ENCODE measurements at places on chromosomes 4 and X.

GRCh38 chr4:47271291-47271690 lies 192.2 kb downstream of the COMMD8 start:
- DNase-seq: no peak

DNA sequence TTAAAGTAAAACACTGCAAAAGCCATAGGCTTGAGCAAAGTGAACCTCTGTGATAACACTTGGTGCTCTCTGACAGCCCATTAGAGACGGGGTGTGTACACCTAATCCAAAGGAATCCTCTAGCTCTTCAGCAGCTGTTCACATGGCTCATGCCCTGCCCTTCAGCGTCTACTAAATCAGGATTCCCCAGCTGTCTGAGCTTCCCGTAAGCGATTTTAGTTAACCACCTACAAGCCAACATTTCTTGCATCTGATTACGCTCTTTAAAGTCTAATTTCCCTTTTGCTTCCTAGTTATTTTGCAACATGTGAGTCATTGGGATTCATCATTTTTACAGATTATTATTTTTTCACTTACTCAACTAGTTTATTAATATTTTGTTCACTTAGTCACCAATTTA lies 6.5 kb downstream of the DMD start:
- no peak for DNase-seq

GRCh38 chrX:44432641-44433040 lies 89.2 kb upstream of the EFHC2 start:
- DNase-seq: no peak

GRCh38 chr4:120921456-120922380 lies 808 bp downstream of the PRDM5 start:
- DNase-seq: no peak

DNA sequence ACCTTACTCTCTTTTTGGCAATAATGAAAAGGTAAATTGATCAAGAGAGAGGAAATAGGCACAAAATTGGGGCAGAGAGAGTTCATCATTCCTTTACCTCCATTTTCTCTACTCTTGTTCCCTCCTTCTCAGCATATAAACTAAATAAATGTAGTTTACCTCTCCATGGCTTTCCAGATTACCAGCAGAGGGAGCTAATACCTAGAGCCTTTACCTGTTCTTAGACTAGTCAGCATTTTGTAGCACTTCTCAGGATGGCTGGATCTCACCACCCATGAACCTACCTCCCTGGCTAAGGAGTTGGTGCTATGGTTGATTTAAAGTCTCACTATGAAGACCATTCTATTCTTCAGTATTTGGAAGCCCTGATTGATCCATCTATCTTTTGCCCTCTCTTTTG lies 15.7 kb downstream of the OFD1 start:
- no peak for DNase-seq

- no peak for DNase-seq
Observed at GRCh38 chr4:122604146-122604545, 16.7 kb downstream of the IL21 start.

- no peak for DNase-seq
Observed at GRCh38 chr4:174467107-174467506, 55.2 kb downstream of the HPGD start.

DNA sequence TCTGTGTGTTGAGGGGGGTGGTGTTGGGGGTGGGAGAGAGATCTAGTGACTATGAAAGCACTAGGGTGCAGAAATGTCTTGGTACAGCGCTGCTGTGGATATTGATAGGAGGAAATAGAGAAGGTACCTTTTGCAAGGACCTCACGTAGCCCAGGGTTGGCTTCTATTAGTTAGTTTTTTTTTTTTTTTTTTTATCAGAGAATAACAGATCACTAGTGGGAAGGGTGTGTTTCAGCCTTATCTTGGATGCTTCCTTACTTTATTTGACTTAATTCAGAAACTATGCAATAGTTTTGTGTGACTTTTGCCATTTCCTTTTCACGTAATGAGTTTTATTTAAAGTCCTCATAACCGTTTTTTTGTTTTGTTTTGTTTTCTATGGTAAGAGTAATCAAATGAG lies 16.4 kb upstream of the PGRMC2 start:
- no peak for DNase-seq

DNA sequence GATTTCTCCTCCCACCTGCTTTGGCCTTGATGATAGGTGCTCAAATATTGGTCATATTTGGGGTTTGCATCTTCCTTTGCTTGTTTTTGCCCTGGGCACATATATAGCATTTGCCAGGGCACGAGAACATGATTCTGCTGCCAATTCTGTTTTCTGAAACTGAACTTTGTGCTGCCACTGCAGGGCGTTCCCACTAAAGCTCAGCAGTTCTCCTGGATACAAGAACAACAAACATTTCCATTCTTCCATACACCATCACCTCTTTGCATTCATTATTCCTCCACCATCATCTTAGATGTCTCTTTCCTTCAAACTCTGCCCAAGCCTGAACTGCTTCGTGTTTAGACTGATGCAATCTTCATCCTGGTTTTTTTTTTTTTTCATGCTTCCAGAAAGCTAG lies 36.3 kb upstream of the GATB start:
- no peak for DNase-seq

DNA sequence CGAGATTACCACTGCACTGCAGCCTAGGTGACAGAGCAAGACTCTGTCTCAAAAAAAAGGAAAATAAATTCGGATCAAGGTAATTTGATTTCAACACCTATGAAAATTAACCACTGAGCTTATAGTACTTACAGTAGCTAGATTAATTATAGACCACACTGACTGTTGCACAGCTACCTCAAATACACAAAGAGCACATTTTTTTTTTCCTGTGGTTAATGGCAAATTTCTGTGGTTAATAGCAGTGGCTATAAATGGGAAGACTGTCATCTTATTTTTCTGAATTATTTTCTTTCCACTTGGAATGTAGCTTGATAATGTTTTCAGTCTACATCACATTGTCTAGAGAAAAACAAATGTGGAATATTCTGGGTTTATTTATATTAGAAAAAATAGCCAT lies 1661.6 kb upstream of the PCDH7 start:
- no peak for DNase-seq

DNA sequence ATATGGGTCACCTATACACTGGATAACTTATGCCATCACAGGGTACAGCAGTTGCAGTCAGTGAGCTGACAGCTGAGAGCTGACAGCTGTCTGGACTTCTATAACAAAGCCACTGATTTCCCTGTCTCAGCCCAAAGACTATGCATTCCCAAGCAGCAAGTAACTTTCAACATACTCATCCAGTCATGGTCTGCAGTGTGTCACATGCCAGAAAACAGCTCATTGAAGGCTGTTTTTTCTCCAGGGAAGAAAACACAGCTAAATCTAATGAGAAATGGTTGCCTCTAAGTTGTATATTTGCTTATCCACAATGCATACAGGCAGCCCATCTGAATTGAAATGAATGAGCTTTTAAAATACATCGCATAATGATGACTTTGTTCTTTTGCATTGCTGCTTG lies 6.3 kb downstream of the KIAA1210 start:
- DNase-seq: no peak

GRCh38 chr4:55355555-55355954 lies 9.5 kb downstream of the SRD5A3 start:
- DNase-seq: no peak

GRCh38 chrX:8647176-8647575 lies 84.8 kb downstream of the ANOS1 start:
- DNase-seq: no peak

- no peak for DNase-seq
Observed at GRCh38 chr4:185722029-185722316, 90.0 kb downstream of the SORBS2 start.

DNA sequence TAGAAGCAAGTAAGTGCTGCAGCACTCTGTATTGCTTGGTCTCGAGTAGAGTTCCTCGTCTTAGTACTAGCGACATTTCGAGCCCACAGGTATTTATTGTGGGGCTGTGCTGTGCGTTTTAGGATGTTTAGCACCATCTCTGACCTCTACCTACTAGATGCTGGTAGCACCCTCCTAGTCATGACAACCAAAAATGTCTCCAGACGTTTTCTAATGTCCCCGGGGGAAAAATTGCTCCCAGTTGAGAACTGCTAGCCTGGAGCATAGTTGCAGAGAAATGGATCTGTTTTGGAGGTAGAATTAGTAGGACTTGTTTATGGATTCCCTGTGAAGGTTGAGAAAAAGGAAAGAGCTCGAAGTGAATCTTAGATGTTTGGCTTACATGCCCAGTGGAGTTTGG lies 287.2 kb downstream of the TENM3 start:
- no peak for DNase-seq

- no peak for DNase-seq
Observed at GRCh38 chrX:153782871-153783270, 2.0 kb downstream of the SRPK3 start.

GRCh38 chrX:109635146-109635545 lies 10.2 kb upstream of the KCNE5 start:
- no peak for DNase-seq

DNA sequence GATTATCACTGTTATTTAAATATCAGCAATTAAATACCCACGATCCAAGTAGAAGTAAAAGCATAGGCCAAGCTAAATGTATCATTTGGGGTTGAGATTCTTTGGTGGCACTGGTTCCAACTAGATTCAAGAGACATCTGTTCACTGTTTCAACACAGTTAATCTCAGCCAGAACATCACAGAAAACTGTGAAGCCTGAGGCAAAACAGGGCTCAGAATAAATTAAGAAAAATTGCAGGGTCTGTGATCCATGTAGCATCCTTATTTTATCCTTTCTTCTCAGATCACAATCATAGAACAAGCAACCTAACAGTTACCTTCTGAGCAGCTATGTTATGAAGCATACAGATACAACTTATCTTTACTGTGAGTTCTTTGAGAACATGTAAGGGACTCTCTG lies 23.7 kb downstream of the YTHDC1 start:
- DNase-seq: no peak

DNA sequence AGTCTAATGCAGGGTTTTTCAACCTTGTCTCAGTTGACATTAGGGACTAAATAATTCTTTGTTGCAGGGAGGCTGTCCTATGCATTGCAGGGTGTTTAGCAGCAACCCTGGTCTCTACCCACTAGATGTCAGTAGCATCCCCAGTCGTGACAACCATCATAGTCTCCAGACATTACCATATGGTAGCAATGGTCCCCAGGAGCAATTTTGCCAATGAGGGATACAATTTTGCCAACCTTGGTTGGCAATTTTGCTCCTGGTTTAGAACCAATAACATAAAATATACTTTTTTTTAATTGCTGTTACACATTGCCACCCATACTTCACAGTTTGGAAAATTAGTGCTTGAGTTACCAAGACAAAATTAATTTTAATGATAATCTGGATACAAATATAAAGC lies 6.0 kb downstream of the EREG start:
- DNase-seq: peak; percentile 7

DNA sequence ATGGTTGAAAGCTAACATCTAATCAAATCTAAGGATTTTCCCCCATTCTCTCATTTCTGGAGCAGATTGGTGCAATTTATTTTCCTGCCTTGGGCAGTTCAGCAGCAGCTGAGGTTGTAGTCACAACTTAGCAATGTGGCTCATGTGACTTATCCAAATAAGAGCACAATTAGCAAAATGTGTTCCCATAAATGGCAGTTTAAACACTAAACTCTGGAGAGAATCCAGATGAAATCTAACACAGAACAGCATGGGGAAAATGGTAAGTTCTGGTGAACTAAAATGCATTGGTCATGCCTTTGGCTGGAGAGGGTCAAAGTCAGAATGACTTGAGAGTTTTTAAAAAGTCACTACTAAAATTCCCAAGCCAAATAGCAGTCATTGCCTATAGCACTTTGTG lies 422.6 kb upstream of the DIPK2B start:
- DNase-seq: no peak

- DNase-seq: no peak
Observed at GRCh38 chr4:103018391-103019307, 856 bp downstream of the SLC9B1 start.

DNA sequence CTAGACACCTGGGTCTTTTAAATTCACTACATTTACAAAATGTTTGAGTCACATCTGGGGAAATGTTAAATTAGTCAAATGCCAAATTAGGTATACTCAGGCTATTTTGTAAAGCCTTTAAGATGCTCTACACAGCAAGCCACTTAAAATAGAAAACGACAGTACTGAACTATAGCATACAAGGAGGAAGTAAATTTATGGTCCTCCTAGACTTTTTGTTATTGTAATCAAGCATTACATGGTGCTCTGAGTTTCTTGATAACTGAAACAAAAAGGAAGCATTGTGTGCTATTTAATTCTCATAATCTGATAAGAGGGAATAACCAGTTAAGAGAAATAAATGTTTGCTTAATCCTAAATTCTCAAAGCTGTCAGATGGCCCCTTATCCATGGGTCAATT lies 46.2 kb downstream of the SLC9A7 start:
- no peak for DNase-seq

DNA sequence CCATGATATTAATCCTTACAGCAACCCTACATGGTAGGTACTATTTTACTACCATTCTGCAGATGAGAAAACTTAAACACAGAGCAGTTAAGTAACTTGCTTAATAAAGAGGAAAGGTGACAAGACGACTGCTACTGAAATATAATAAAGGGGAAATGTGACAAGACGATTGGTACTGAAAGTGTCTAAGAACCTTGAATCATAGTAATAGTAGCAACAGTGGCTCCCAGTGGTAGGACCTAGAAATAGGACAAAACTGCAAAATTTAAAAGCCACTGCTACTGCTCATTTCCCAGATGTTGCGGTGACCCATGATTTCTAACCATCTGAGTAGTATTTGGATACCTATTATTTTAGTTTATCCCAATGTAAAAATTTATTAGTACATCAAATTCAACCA lies 89.5 kb downstream of the TASL start:
- DNase-seq: no peak
